ENCODE measurements at places on chromosomes 3 and 15. TPM values are rescaled to one million over a fixed set of nuclear protein-coding genes. Genes with fewer than 3 reads are reported as not detected.

Gene ACOX2
- 20.5 TPM for total RNA-seq

Gene GUCA1C
- total RNA-seq = not detected

Gene FANCD2OS
- total RNA-seq = not detected

Gene FBXL2
- total RNA-seq = 16.2 TPM

Gene PPM1L
- 2.1 TPM for total RNA-seq

Gene GRM2
- under 0.01 TPM for total RNA-seq

Gene CLDN16
- under 0.01 TPM for total RNA-seq

Gene CLEC3B
- total RNA-seq = 56.3 TPM

Gene CTXN2
- total RNA-seq = not detected

Gene ERICH6
- total RNA-seq = under 0.01 TPM

Gene PAK6
- under 0.01 TPM for total RNA-seq

DNA sequence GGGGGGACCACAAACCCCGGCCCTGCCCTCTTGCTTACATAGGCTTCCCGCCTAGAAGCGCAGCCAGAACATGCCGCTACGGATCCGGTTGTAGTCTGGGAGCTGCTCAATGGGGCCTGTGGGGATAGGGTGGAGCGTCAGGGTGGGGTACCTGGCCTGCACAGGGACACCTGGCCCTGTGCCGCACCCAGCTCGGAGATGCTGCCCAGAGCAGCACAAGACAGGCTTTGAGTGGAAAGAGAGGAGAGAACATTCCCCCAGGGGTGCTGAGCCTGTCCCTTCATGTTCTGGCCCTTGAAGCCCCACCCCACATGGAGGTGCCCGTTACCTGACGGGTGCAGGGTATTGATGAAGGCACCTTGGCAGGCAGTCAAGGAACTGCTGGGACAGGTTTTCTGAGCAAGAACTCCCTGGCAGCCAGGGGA, 4.0 kb upstream of the COL7A1 start:
- H3K4me1 ChIP-seq = peaks cover 46% of the 10 kb centered on the region
- H3K27me3 ChIP-seq = no peaks in the 10 kb centered on the region
- DNase-seq = no peak
- peaks cover 38% of the 10 kb centered on the region for H3K36me3 ChIP-seq

- H3K27me3 ChIP-seq = peaks cover 2% of the 10 kb centered on the region
- DNase-seq = no peak
- no peaks in the 10 kb centered on the region for H3K4me1 ChIP-seq
- no peak overlapping the region for H3K27ac ChIP-seq
- no peak overlapping the region for H3K4me3 ChIP-seq
- no peaks in the 10 kb centered on the region for H3K36me3 ChIP-seq
Measured at GRCh38 chr3:15496341-15496664, 25.2 kb downstream of the COLQ start.

DNA sequence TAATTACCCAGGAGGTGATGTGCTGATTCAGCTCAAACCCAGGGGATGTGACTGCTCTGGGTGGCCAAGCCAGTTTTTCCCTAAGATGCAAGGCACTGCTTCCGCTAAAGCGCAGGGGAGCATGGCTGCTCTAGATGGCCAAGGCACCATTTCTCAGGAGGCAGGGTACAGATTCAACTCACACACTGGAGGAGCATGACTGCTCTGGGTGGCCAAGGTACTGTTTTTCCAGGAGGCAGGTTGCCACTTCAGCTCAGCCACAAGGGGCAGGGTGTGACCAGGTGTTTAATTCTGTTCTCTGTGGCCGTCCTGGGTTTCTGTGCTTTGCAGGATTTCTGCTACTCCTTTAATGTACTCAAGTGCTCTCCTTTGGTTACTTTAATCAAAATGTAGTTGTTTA, 659.3 kb upstream of the ARRDC4 start:
- H3K4me3 ChIP-seq = no peak overlapping the region
- no peak overlapping the region for H3K27ac ChIP-seq
- DNase-seq = no peak
- no peaks in the 10 kb centered on the region for H3K4me1 ChIP-seq
- H3K36me3 ChIP-seq = no peaks in the 10 kb centered on the region

DNA sequence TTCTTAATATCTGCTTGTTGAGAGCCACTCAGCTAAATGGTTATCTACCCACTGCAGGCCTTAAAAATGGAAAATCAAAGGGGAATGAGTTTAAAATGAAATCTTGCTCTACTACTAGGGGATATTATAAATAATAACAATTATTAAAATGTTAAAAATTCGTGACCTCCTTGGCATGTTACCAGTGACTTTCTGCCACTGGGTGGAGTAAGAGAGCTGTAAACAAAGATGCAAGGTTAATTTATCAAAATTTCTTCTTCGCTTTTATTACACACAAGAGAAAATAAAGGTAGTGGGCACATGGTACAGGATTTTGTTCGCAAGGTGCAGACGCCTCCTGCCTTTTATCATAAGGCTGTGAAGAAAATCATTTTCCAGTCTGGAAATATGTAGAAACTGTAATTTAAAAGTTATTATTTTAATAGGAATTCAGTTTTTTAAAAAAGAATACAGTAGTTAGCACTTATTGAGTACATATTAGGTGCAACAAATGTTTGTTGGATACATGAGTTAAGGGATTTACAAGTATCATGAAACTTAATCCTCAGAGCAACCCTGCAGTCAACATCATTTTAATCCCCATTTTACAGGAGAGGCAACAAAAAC, 272.6 kb downstream of the SUCLG2 start:
- H3K27ac ChIP-seq = no peak overlapping the region
- H3K4me3 ChIP-seq = no peak overlapping the region
- no peaks in the 10 kb centered on the region for H3K27me3 ChIP-seq

- H3K36me3 ChIP-seq = no peaks in the 10 kb centered on the region
- H3K27ac ChIP-seq = no peak overlapping the region
- DNase-seq = no peak
- H3K4me1 ChIP-seq = no peaks in the 10 kb centered on the region
Measured at GRCh38 chr3:72601060-72601459, 247.2 kb downstream of the SHQ1 start.

DNA sequence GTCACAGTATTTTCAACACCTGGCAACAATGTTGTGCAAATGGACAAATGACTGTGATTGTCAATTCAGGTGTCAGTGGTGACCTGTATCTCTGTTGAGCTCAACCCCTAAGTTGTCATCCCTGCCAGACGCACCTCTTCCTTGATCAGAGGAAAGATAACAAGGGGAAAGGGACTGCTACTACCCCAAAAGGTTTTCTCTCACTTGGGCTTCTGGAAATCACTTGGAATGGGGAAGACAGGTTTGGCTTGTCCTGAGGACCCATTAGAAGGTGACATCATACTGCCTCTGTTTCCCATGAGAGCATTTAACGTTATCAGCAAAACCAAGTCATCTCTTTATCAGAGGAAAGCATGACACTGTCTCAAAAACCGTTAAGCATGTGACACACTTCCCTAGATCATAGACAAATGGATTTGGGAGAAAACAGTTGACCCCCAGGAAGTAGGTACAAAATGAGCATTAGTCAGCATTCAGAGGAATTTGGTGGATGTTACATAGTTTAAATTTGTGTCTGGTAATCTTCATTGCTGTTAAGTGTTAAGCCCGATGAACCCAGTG, 769.5 kb downstream of the GRM7 start:
- H3K27ac ChIP-seq = no peak overlapping the region
- H3K4me3 ChIP-seq = no peak overlapping the region
- H3K36me3 ChIP-seq = no peaks in the 10 kb centered on the region
- DNase-seq = peak; percentile 1
- no peaks in the 10 kb centered on the region for H3K4me1 ChIP-seq

DNA sequence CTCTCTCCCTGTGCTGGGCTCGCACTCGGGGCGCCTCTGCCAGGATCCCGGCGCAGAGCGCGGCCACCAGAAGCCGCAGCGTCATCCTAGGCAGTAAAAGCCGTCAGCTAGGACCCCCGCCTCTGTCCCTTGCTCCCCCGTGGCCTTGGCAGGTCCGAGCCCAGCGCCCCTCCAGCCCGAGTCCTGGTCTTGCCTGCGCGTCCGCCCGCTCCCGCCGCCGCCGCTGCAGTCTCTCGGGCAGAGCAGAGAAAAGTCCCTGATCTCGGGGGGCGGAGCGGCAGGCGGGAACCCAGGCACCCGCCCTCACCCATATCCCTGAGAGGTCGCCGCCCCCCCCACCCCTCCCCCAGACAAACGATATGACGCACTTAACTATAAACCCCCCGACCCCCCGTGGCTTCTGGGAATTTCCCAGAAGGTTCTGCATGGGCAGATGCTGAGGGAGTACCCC, at the start of gene COL7A1:
Gene COL7A1 (minus strand): TSS at position 255 of the 451 bp plus-strand sequence. CDS start 170 bp downstream, at position 85.
- H3K4me1 ChIP-seq = peaks cover 47% of the 10 kb centered on the region
- peak within 1 kb of the TSS; percentile 49 for H3K4me3 ChIP-seq
- H3K27ac ChIP-seq = peak within 1 kb of the TSS; percentile 74
- no peaks in the 10 kb centered on the region for H3K27me3 ChIP-seq
- DNase-seq = no peak

DNA sequence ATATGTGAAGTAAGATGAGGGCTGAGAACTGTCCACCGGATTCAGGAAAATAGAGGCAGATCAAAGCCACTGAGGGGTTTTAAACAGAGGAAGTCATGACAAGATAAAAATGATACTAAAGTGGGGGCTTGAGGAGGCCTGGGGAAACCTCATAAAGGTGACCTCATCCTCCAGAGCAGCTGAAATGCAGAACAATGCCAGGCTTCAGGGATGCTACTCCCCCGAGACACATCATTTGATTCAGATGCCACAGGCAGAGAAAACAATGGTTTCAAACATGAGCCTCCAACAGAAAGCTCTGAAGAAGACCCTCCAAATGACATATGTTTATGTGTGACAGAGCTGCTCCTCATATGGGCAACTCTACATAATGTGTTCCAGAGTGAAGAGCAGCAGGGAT, 6.4 kb downstream of the CFAP20DC start:
- no peaks in the 10 kb centered on the region for H3K27me3 ChIP-seq
- no peak for DNase-seq
- H3K27ac ChIP-seq = no peak overlapping the region

DNA sequence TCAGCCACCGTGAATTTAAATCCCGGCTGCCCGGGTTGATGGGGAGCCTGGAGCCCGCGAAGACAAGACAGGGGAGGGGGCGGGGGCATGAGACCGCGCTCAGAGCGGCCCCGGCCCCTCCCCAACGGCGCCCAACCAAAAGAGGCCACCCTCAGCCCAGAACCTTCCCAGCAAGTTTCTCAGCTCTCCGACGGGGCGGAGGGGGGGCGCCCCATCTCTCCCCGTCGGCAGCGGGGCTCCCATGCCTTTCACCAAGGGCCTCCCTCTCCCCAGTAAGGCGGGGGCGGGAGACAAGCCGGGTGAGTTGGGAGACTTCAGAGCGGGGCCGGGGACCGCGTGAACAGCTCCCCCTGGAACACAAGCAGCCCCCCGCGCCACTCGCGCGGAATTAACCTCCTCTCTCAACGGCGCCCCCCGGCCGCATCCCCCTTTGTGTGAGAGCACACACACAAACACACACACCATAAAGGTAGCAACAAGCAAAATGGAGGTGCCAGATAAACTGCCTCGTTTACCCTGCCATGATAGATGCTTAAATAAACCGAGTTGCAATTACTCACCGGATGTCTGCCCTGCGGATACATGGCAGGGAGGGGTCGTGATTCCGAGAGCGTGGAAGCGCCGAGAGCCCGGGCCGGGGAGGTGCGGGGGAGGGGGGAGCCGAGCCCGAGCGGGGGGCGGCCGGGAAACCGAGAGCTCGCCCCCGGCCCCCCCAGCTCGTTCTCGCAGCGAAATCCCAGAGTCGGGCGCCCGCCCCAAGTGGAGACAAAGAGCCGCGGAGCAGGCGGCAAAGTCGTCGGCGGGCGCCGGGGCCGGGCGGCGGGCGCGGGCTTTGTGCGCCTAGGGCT, 1.3 kb downstream of the TLE3 start:
- DNase-seq = peak; percentile 59
- peaks cover 22% of the 10 kb centered on the region for H3K4me1 ChIP-seq
- no peaks in the 10 kb centered on the region for H3K36me3 ChIP-seq

GRCh38 chr3:16148783-16149182, 25.7 kb upstream of the GALNT15 start:
- no peak overlapping the region for H3K4me3 ChIP-seq
- no peaks in the 10 kb centered on the region for H3K36me3 ChIP-seq
- no peaks in the 10 kb centered on the region for H3K4me1 ChIP-seq
- no peaks in the 10 kb centered on the region for H3K27me3 ChIP-seq
- H3K27ac ChIP-seq = no peak overlapping the region

DNA sequence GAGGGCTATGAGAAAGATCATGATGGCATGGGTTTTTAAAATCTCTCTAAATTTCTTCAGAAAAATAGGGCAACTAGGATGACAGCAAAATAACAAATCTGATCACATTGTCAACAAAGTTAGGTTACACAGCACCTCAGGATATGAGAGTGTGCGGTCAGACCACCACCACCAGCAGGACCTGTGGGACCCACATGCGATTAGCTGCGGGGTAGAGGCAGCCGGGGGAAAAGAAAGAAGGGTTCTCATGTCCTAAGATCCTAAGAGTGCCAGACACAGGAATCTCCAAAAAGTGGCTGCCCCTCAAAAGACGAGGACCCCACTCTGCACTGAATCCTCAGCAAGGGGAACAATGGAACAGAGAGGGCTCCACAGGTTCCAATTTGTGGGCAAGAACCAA, 15.6 kb downstream of the CHRNA3 start:
- H3K27me3 ChIP-seq = no peaks in the 10 kb centered on the region
- no peaks in the 10 kb centered on the region for H3K4me1 ChIP-seq
- no peaks in the 10 kb centered on the region for H3K36me3 ChIP-seq

GRCh38 chr3:177992993-177993970, 543.0 kb upstream of the KCNMB2 start:
- H3K36me3 ChIP-seq = no peaks in the 10 kb centered on the region
- H3K27me3 ChIP-seq = no peaks in the 10 kb centered on the region
- H3K27ac ChIP-seq = no peak overlapping the region
- H3K4me1 ChIP-seq = no peaks in the 10 kb centered on the region
- no peak for DNase-seq

- no peak overlapping the region for H3K4me3 ChIP-seq
- H3K27ac ChIP-seq = no peak overlapping the region
- H3K27me3 ChIP-seq = peaks cover 5% of the 10 kb centered on the region
- H3K36me3 ChIP-seq = no peaks in the 10 kb centered on the region
- H3K4me1 ChIP-seq = no peaks in the 10 kb centered on the region
Measured at GRCh38 chr15:89506026-89506686, 9.8 kb upstream of the RHCG start.

DNA sequence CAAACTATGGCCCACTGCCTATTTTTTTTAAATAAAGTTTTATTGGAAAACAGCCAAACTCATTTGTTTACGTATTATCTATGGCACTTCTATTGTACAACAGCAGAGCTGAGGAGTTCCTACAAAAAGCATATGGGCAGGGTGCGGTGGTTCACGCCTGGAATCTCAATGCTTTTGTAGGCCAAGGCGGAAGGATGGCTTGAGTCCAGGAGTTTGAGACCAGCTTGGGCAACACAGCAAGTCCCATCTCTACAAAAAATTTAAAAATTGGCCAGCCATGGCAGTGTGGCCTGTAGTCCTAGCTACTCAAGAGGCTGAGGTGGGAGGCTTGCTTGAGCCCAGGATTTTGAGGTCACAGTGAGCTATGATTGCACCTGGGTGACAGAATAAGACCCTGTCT, 142.3 kb downstream of the RORA start:
- no peaks in the 10 kb centered on the region for H3K4me1 ChIP-seq
- H3K27ac ChIP-seq = no peak overlapping the region
- no peaks in the 10 kb centered on the region for H3K36me3 ChIP-seq
